ENCODE measurements at places on chromosomes 2 and 18.

DNA sequence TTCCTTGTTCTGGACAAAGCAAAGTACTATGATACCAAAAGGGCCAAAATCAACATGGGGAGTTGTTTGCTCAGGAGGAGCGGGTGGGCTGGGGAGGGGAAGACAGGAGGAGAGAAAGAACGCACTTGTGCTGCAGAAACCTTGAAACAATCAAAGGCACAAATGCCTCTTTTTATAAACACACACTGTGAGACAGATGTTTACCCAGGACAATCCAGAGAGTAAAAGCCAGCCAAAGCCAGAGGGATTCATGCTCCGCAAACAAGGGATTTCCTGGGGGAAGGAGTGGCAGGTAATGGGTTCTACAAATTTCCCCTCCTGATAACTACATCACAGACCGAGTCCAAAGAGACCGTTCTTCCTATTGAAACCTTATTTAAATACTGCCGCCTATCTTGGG, 323.5 kb upstream of the SKOR2 start:
- DNase-seq = no peak

DNA sequence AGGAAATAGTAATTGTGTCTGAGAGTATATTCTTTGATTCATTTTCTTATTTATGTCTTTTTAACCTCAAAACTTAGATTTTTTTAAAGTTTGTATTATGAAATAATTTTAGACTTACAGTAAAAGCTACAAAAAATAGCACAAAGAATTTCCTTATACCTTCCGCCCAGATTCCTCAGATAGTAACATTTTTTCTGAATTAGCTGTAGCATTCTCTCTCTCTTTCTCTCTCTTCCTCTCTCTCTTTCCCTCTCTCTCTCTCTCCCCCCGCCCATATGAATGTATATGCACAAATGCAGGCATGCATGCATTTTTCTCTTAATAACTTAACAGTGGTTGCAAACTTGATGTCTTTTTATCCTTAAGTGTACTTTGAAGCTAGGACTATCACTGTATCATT, 361.1 kb upstream of the NRP2 start:
- no peak for DNase-seq

DNA sequence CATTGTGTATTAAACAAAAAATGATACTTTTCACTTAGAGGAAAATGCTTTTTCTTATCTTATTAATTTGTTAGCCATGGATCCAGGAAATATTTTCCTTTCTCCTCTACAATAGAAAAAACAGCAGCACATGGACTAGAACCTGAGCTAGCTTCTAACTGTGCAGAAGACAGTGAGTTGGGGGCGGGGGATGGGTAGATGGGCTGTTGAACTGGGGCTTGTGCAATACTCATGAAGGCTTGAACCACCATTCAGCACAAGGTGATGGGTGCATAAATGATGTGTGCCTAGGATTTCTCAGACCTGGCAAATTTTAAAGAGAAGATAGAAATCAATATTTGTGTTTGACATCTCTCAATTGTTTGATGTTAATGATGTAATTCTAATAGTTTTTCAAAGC, 42.0 kb downstream of the COL5A2 start:
- DNase-seq = no peak

GRCh38 chr2:162057426-162057825, 16.6 kb downstream of the DPP4 start:
- no peak for DNase-seq

DNA sequence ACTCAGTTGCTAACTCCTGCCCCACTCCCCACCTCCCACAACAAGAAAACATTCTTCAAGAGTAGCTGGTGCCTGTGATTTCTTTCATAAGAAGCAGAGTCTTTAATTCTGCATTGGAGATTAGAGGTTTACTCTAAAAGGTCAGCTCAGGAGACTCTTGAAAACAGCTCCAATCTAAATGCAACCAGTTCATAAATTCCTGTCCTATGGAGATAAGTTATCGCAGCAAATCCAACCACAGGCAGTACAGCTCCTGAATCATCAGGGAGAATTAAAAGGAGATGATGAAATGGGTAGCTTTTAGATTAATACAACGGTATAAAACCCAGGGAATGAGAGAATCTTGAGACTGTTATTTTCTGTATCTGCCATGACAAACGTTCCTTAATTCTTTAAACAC, 130.7 kb downstream of the SOCS6 start:
- DNase-seq = no peak

DNA sequence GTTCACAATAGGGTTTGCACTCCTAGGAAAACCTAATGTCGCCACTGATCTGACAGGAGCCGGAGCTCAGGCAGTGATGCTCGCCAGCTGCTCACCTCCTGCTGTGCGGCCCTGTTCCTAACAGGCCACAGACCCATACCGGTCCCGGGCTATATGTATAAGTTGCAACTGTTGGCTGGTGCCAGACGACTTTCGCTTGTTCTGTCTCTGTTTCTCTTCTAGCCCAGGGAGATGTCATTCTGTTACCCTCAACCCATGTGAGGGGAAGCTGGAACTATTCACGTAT, 170.3 kb downstream of the BCL2 start:
- DNase-seq = no peak

DNA sequence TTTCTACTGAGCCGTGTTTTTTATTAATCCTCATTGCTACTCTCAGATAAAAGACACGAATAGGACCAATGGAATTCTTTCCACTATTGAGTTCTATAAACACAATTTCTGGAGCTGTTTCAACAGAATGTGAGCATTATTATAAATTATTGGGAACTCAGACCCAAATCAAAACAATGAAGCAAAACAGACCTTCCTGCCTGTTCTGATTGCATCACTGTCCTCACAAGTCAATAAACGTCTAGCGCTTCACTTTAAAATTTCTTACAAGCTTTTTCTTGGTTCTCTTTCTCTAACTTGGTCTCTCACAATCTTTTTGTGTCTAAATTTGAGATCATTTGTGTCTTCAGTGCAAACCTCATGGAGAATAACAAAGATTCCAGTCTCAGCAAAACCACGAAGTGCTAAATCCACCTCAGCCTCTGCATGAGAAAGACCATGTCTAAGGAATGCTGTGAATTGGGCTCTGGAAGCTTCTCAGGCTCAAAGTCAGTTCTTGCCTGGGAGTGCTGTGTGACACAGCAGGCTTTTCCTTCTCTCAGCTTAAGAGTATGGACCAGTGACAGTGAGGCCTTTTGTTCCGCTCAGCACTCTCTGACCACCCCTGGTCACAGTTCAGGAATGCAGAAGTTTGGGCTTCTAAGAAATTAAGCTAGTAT, 22.8 kb downstream of the ARHGAP28 start:
- no peak for DNase-seq

- no peak for DNase-seq
Measured at GRCh38 chr2:167013227-167013626, 124.9 kb downstream of the XIRP2 start.

DNA sequence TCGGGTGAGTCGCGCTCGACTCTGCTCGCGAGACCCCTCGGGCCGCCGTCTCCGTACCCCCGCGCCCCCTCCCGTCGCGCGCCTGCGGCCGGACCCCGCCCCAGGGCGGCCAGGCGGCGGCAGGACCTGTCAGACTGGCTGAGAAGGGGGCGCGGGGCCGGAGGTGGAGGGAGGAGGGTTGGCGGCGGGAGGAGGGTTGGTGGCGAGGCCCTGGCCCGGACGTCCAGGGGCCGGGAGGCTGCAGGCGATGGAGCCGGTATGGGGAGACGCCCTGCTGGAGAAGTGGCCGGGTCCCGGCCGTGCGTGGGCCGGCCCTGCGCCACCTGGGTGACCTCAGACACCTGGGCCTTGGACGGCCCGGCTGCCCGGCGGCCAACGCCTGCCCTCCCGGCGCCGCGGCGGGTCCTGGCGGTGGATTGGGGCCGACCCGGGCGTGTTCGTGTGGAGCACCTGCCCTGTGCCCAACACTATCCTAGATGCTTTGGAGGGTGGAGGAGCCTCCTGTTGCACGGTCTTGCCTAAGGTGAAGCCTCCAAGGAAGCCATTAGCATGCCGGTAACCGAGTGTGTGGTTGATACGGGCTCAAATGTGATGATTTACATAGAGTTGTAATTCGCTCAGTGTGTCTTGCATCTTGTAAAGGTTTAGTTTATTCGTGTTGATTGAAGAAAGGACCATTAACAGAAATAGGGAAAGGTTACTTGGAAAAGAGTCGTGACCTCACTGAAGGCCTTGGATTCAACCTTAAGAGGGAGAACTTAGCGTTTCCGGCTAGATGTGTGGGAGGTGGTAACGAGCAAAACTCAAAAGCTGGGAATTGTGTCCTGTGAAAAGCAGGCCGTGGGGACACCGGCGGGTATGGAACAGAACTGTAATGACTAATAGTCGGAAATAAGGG, 550 bp downstream of the MYL12B start:
- peak; percentile 15 for DNase-seq
